ENCODE measurements at places on chromosomes 3 and 15.

- no peak for DNase-seq
These were observed 75.8 kb downstream of the DNAJB8 start for GRCh38 chr3:128390867-128391266.

GRCh38 chr3:78588906-78589621 is 1178.7 kb downstream of the ROBO1 start:
- no peak for DNase-seq

DNA sequence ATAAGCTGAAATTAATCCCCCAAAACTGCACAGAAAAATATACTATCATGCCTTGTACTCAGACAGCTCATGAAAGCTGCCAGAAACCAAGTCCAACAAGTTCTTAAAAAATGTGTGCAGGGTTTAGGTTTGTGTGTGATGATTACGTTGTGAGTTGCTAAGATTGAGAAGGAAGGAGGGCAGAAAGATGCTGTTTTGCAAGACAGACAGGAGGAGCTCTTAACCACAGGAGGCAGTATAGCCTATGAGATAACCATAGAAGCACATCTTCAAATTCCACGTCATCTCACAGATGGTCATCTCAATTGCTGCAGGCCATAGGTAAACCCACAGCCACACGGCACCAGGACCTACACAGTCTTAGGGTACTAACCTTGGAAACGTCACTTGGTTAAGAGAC is 191.9 kb downstream of the STT3B start:
- DNase-seq = no peak

- DNase-seq = no peak
These were observed 132.9 kb upstream of the LRIG1 start for GRCh38 chr3:66633402-66634381.

DNA sequence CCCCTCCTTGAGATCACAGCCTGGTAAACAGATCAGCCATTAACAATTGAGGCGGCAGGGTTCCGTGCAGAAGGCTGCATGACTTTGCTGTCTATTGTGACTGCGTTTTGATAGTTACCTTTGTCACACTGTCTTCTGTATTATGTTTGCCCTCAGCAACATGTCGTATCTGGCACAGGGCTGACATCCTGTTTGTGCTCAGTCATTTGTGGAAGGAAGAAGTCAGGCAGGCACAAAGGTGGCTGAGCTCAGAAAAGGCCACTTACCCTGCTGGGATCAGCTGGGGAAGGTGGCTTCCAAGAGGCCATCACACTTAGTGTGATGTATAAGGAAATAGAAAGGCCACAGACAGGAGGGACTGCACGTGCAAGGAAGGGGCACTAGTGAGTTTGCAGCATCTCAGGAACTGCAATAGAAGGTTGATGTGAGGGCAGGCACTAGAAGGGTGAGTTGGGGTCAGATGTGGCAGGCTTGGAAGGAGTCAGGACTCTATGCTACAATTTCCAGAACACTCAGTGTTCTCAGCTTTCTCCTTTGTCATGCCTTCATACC is 13.4 kb downstream of the PML start:
- DNase-seq = no peak

DNA sequence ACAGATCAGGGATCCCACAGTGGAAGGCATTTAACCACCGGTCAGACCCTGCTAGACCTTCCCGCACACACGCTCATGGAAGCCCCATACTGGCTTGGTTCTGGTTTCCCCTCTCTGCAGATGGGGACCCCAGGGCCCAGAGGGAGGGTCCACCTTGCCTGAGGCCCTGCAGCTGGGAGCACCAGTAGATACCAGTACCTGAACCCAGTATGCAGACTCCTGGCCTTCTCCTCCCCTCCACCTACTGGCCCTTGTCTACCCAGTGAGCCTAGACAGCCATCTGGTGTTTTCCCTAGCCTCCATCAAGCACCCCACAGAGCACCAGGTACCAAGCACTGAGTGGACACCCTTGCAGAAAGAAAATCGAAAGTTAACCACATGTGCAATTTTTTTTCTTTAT is 65.1 kb downstream of the MEGF11 start:
- DNase-seq = no peak

DNA sequence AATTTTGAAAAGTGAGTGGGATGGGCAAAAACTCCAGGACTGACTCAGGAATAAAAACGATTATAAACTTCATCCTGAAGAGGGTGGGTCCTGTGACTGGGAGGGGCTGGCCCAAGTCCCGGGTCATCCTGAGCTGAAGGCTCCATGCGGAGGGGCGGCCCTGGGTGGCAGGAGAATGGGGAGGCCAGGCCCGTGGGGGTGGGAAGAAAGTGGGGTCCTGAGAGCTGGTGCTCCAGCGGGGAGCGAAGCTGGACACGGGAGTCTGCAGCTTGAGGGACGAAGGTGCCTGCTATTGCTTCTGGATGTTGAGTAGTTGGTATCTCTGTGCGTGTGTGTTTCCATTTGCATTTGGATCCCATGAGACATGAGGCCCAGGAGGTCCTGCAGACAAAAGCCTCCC is 4.7 kb upstream of the OCA2 start:
- DNase-seq = no peak

All from NCI-H1048 (cell line).